ENCODE measurements at places on chromosomes 4 and X.
A peak's percentile ranks its signal among the peaks of the same experiment; 100 is the strongest.

GRCh38 chrX:72395237-72395636 is 89.5 kb upstream of the CITED1 start:
- no peak for DNase-seq

DNA sequence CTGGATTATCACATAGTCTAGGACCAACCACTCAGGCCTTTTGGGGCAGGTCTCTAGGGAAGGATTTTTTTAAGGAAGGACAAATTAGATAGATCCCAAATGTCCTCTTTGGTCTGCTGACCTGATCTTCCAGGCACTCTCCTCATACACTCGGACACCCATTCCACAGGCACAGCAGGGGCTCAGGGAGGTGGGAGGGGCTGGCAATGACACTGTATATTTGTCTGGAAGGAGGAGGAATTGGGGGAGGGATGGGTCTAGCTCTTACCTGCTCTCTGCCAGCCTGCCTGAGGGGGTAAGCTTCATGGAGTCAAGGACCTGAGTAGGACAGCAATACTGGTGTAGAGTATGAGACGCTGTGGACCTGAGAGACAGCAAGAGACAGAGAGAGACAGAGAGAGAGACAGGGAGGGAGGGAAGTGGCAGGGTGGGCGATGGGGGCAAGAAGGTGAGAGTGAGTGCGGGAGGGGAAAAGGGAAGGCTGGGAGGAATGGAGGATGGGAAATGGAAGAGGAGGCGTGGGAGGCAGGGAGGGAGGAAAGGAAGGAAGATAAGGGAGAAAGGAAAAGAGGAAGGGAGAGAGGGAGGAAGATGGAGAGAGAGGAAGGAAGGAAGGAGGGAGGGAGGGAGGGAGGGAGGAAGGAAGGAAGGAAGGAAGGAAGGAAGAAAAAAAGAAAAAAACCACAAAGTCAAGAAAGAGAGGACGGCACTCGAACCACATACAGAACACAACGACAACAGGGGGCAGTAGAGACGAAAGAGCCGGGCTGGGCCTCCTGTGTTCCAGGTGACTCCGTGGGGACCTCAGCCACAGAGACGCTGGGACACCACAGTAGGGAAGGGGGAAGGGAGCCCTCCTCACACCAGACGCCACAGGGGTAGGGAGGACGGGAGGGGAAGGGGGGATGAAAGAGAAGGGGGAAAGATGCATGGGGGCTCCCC is 1.8 kb downstream of the IQSEC2 start:
- no peak for DNase-seq

DNA sequence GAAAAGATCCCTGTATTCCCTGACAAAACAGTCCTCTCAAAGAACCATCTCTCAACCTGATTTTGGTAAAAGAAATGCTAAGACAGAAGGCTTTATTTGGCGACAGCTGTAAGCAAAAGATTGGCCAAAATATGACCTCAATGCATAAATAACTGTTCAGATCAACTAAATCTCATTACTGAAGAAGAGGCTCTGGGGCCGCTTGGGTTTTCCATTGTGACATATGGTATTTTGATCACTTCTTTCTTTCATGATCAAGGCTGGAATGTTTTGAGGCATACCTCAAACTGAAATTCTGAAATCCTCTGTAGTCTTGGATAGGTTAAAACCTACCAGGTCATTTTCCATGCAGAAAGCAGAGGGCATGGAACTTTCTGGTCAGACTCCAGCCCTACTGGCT is 106.3 kb downstream of the C4orf51 start:
- no peak for DNase-seq

DNA sequence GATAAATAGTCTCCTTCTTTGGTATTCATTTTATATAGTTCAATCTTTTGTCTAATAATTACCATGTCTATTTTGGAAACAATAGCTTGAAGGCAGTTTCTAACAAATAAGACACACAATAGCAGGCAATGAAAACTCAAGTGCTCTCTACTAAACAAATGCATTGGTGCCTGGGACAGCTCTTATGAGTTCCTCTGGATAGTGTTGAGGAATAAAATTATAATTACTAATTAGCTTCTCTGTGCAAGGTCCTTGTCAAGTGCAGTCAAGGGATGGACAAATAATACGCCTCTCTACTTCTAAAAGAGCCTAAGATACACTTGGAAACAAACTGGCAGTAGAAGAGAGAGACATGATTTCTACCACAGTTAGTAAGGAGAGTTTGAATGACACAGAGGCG is 229.0 kb upstream of the GLRA2 start:
- no peak for DNase-seq

GRCh38 chr4:142535009-142535408 is 311.1 kb downstream of the INPP4B start:
- no peak for DNase-seq

GRCh38 chrX:31237189-31237588 is 165.3 kb upstream of the FTHL17 start:
- DNase-seq: peak; percentile 59

DNA sequence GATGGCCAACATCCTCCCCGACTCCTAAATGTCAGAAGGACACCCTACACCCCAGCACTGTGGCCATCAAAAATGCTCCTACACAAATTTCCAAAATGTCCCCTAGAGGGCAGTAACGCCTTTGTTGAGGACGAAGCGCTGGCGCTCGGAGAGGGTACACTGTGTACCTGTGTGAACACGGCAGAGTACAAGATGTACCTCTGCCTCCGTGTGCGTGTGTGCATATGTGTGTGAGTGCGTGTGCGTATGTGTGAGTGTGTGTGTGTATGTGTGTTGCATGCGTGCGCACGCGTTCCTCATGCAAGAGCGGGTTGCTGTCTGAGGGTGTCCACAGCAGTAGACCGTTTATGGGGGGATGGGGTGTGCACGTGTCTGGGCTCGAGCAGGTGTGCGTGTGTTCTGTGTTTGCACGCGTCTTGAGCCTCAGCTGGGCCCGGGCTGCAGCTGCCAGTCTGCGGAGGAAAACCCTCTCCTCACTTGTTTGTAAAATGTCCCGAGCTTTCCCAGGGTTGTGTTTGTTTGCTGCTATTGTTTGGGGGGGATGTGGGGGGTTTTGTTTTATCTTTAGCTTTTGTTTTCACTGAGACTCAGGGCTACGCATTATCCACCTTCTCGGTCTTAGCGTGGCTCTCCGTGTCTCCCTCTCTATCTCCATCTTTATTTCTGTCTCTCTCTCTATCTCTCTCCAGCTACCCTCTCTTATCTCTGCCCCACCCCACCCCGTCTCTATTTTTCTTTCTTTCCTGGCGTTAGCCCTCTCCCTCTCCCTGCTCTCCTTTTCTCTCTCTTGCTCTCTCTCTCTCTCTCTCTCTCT is 10.4 kb upstream of the TSPYL2 start:
- DNase-seq: peak; percentile 90

DNA sequence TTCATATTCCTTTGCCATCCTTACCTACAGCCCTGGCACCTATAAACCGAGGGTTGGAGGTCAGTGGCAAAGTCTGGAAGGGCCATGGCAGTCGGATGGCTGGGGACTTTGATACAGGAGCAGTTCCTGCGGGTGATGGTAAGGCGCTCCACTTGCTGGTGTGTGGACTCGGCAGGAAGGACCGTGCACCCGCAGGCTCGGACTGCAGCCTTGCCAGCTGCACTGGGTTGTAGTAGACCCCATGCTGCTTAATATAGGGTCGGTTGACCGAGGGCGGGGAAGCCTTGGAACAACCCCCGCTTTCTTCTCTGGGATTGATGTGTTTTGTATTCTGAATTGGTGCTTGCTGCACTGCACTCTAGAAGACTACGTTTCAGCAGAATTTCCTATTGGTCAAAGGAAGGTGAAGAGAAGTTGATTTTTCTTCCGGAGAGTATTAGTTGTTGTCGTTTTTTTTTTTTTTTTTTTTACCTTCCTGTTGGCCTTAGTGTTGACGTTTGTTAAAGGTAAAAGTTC is 638 bp downstream of the BLTP1 start:
- peak; percentile 55 for DNase-seq

DNA sequence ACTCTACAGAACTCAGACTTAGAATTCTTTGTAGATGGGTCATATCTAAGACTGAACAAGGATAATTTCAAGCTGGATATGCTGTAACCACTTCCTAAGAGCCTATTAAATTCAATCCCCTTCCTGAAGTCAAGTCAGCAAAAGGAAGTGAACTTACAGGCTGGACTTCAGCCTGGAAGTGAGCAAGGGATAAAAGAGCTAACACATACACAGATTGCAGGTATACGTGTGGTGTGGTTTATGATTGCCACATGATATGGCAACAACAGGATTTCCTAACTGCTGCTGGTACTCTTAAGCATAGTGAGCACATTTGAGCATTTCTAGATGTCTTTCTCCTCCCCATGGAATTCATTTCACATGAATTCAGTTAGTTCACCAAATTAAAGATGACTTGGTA is 38.2 kb upstream of the UXT start:
- DNase-seq: no peak

- no peak for DNase-seq
These were observed 57.3 kb downstream of the SLC7A11 start for GRCh38 chr4:138184886-138185285.

DNA sequence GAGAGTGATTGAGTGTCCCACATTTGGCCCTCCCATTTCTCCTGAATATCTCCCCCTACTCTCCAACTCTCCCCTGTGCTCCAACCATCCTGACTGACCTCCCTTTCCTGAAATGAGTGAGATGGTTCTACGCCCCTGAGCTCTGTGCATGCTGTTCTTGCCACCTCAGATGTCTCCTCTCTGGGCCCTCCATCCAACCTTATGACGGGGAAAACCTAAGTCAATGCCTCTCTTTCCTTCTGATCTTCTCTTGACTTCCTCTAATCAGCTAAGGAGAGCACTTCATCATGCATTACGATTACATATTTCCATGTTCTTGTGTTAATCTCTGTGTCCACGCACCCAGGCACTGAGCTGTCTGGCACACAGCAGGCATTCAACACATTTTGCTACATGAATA is 1.1 kb upstream of the TNIP3 start:
- DNase-seq: no peak

DNA sequence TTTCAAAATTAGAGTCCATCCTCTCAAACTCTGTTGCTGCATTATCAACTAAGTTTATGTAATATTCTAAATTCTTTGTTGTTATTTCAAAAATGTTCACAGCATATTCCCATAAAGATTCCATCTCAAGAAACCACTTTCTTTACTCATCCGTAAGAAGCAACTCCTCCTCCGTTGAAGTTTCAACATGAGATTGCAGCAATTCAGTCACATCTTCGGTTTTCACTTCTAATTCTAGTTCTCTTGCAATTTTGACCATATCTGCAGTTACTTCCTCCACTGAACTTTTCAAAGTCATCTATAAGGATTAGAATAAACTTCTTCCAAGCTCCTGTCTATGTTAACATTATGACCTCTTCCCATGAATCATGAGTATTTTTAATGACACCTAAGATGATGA is 216.6 kb upstream of the SLC7A11 start:
- no peak for DNase-seq

DNA sequence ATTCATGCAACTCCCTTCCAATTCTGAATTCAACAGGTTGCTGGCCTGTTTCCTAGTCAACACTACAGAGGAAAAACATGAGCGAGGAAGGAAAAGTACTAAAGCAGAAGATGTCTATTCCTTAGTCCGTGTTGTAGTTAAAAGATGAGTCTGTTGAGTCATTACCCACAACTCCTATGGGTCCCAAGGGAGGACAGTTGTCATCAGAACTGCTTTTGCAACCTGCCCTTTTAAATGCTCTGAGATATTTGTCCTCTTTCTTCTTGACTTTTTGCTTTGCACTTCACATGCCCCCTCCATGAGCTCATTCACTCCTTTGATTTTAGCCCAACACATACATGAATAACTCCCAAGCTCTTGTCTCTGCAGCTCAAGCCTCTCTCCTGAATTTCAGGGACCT is 119.2 kb downstream of the CORIN start:
- no peak for DNase-seq

DNA sequence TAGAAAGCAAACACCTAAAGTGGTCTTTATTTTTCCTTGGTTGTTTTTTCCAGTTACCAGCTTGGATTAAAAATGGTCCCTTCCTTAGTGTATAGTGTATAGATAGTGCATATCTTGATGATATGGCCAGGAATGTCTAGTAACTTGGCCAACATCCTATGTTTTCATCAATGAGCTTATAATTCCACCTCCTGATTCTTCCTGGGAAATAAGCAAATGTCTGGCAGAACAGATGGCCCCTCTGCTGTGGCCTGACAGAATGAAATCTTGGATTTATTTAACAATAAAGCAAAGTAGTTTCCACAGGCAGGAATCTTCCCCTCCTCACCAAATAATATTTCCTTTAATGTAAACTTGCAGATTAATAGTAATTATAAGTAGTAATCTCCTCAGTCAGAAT is 6.1 kb downstream of the SCARB2 start:
- DNase-seq: no peak

DNA sequence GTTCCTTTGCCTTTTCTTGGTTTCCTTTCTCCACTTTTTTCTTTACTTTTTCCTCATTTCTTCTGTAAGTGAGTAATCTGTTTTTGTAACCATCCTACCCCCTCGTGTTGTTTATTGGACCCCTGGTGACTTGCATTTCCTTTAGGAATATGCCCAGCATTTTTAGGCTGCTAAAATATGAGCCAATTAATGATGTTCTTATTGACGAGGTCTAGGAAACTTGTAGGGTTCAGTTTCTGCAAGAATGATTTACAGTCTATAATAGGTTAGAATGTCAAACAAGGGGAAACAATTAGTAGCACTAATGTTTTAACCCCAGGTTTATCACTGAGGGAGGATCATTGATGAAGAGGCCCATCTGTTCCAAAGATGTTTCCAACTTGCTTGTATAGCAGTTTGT is 79.0 kb downstream of the CPE start:
- no peak for DNase-seq

DNA sequence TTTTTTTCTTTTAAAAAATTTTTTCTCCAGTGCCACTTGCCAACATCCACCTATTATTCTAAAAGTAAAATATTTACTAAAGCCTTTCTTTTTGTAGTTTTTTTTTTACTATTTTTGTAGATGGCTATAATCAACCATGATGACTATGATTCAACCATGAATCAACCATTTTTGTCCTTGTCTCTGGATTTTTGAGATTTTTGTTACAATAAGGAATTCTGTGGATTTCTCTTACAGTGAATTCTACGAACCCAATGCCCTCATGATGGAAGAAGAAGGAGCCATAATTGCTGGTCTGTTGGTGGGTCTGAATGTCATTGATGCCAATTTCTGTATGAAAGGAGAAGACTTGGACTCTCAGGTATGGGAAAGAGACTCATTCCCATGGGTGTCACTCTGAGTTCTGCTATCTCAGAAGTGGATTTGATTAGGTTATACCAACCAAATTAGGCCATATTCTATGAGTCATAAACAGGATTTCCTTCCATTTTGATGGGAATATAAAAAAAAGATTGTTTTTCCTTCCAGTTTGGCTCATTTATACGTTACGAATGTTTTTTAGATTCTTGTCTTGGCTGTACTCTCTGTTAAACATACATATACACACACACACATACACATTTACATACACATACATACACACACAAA is 46.7 kb downstream of the RUFY3 start:
- DNase-seq: no peak

- no peak for DNase-seq
These were observed 11.5 kb upstream of the HOPX start for GRCh38 chr4:56692576-56692975.

GRCh38 chr4:54683616-54684346 is 26.0 kb downstream of the KIT start:
- DNase-seq: peak; percentile 54

Data from NAMALWA (cell line).